ENCODE measurements at places on chromosomes 6 and 20.

DNA sequence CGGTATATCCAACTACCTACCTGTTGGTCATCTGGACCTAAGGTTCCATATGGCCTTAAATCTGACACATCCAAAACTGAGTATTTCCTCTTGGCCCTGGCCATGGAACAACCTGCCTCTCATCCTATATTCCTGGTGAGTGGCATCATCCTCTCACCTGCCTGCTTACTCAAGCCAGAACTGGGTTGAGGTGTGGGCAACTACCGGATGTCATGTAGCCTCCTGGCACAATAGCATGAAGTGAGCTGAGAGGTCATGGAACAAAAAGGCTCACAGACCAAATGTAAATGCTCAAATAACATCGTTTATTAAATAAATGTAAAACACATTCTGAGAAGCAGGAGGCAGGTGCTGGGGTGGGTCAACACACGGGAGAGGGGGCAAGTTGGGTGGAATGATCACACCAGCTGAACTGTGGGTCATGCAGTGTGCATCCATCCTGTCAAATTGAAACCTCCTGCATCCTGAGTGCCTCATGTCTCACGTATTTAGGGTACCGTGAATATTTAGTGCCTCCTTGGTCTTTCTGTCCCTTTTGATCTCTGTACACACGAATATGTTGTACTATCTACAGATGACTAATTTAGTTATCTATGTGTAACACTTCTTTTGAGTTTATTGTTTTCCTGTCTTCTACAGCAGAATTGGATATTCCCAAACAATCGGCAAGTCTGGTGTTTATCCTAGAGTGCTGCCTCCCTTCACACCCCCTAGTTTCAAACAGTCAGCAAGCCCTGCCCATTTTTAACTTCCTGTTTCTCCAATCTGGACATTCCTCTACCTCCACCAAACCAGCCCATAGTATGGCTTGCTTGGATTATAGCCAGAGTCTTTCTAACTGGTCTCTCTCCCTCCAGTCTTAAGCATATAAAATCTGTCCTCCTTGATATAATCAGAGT lies 7.9 kb upstream of the POU5F1 start:
- DNase-seq = no peak

DNA sequence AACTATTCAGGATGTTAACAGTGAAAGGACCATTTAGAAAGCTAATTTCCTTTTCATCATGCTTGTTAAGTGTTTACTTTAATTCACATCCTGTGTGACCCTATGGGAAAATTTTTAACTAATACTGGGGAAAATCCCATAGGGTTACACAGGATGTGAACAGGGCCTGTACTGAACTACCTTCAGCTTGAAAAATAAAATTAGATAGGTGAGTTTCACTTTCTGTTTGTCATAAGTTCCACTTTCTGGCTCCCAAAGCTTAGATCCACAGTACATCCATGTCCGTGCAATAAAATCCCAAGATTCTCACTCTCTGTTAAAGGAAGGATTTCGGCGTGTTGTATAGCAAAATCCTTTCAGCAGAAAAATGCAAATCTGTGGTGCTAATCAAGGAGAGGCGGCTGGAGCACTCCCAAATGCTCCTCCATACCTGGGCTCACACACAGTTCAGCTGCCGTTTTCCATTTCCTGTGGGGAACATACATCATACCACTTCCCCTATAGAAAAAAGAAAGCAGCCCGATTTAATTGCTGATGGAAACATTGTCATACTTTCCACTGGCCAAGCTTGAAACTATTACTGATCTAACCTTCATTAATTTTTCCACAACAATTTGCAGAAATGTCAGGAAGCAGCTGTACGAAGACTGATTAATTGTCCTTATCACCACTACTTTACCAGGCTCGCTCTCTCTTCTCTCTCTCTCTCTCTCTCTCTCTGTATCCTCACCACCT lies 125.2 kb downstream of the HIVEP2 start:
- DNase-seq = no peak

- DNase-seq = no peak
Observed at GRCh38 chr6:90285042-90285481, 11.6 kb downstream of the BACH2 start.

DNA sequence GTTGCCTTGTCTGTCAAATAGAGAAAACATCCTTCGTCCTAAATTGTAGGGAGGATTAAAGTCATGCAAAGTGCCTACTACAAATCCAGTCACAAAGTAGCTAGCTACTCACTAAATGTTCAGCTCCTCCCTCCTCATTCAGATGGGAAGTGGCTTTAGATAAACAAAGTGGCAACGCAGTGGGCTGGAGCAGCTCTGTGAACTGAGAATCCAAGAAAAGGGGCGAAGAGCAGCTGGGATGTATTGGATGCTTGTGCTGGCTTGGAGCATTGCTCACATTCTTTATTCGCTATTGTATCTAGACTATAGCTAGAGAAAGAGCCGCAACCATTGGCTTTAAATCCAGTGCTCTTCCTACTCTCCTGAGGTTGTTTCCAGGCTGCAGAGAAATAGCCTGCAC lies 10.3 kb downstream of the MOG start:
- DNase-seq = no peak

DNA sequence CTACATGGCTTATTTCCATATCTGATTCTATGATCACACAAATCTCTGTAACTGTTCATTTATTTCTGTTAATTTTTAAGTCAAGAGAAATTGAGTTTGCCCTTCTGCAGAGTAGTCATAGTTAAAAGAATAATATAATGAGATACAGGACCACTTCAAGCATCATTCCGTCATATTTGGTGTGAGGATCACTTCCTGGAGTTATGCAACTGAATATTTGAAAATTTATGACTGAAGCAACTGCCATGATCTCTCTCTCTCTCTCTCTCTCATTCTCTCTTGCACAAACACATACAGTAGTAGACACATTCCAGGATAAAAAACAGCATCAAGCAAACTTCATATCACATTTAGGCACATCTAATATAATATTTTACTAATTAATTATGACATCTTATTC lies 116.4 kb downstream of the COL9A1 start:
- no peak for DNase-seq

DNA sequence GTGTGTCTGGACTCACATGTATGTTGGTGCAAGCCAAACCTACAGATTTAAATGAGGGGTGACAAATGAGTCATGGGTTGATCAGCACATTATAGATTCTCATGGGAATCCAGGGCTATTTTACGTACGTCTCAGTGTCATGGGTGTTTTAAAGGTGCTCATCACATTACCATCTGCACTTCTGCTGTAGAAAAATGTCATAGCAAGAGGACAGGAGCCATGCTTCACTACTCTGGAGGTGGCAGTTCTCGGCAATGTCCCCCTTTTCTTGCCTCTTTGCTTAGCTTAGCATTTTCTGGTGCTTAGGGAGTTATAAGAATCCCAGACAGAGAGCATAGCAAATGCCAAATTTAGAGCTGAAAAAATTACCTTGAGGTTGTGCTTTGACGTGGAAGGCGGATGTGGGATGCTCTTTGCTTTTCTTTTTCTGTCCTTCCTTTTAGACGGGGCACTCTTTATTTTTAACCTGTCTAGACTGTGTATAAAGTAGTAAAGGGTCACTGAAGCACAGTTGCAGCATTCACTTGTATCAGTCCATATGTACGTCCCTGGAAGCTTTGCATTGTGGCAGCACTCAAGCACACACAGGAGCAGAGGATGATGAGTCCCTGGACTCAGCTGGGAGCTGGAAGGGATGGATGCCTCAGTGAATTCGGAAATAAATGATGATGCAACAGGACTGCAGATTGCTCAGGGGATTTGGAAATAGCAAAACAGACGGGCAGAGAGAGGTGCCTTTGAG lies 139.7 kb downstream of the SYNDIG1 start:
- DNase-seq = no peak

- no peak for DNase-seq
Observed at GRCh38 chr20:24491041-24491756, 21.8 kb downstream of the SYNDIG1 start.

GRCh38 chr6:123925350-123925749 lies 121.7 kb downstream of the NKAIN2 start:
- peak; percentile 51 for DNase-seq

- DNase-seq = no peak
Observed at GRCh38 chr6:135798751-135799515, 52.6 kb upstream of the PDE7B start.

GRCh38 chr20:11795071-11795615 lies 122.5 kb upstream of the BTBD3 start:
- no peak for DNase-seq

DNA sequence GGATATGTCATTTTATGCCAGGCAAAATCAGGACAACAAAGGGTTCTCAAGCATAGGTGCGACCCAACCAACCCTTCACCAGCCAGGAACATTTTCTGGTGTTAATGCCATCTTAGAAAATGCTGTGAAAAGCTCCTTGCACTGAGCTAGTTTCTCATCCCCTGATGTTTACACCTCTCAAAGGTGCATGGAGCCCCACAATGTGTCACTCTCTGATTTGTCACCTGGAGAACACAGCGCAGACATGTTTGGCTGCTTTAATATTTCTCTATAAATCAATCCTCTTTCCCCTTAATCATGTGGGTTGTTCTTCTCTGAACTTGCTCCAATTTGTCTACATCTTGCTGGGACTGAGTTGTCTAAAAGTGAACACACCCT lies 244.3 kb downstream of the TSHZ2 start:
- DNase-seq = no peak

DNA sequence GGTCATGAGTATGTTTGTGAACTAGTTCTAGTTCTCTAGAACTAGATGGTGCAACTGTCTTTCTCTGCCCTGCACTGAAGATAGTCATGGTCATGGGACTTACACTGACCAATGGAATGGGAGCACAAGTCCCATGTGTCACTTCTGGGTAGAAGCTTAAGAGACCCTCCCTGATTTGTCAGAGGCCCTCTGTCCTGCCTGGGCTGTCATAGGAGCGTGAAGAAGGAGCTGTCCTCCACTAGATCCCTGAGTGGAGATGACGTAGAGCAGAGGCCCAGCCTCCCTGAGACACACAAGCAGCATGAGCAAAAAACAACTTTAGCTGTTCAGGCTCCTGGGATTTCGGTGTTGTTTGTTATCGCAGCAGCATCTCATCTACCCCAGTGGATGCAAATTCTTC lies 514.5 kb downstream of the PREX1 start:
- no peak for DNase-seq
